NCI-H1436 (cell line): ENCODE measurements at places on chromosomes 11 and 22.

GRCh38 chr11:38476808-38477575 lies 1879.0 kb upstream of the RAG2 start:
- no peak for DNase-seq

DNA sequence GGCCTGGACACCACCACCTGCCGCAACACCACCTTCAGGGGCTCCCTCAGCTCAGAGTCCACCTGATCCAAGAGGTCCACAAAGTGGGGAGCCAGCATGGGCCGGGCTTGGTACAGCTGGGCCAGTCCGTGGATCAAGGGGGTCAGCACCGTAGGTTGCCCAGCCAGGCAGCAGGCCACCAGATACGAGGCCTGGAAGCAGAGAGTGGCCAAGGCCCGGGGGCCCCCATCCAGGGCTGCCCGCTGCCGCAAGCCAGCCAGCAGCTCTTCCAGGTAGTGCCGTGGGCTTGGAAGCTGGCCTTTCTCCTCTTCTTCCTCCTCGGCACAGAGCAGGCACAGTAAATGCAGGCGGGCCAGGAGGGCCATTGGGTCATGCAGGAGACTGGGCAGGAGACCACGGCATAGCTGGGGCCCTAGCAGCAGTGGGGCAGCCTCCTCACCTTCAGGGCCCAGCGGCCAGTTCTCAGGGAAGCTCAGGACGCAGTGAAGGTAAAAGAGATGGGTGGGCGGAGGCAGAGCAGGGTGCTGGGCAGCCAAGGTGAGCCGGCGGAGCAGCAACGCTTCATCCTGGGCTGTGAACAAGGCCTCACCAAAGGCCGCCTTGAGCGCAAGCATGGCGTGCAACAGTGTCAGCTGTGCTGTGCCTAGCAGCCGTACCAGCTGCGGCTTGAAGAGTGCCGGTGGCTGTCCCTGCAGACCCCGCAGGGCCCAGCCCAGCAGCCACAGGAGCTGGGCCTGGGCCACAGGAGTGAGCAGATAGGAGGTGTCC lies 1.7 kb downstream of the AP5B1 start:
- no peak for DNase-seq

DNA sequence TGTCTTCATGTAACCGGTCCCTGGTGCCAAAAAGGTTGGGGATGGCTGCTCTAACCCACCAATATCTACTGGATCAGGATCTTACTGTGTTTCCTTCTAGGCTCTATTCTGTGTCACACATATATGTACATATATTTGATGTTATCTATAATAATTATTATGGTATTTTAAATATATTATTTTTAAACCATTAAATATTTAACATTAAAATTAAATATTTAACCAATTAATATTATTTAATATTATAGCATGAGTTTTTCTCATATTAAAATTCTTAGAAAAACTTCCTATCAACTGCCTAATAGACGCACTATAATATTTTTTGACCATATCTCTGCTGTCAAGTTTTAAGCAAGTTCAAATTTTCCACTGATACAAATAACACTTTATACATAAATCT lies 196.9 kb upstream of the PLET1 start:
- DNase-seq, result no peak

DNA sequence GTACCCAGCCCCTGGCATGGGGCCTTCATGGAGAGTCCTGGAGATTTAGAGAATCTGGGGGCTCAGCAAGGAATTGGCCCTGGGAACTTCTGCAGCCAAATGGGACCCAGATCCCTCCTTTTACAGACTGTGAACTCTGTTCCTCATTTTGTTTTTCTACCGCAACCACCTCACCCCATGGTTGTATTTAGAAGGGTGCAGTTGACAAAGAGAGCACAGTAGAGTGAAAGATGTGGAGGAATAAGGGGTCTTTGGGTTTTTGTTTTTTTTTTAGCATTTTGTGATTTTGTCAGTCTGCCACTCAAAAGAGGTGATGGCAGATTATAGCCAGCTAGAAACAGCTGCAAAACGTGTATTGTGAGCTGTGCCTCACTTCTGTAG lies 1.9 kb downstream of the ZNF74 start:
- no peak for DNase-seq

- no peak for DNase-seq
Observed at GRCh38 chr11:65116370-65117205, 913 bp downstream of the ZNHIT2 start.

- no peak for DNase-seq
Observed at GRCh38 chr11:125416981-125417935, 78.8 kb downstream of the FEZ1 start.

DNA sequence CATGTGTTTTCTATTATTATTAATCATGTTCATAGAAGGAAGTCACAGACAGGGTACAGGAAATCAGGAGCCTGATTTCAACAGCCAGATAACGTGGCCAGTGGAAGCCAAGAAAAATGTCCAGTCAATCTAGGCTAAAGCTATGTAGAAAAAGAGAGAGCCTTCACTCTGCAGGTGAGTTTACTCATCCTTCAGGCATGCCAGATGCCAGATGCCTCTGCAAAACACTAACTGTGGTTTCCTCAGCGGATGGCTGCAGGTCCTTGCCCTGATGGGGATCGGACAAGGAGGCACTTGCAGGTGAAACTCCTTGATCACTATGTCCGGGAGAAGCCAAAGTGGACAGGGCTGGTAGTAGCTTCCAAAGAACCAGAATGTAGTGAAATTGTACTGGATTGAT lies 962.3 kb upstream of the RAG2 start:
- DNase-seq, result no peak

- DNase-seq, result no peak
Observed at GRCh38 chr11:121105063-121105480, 4.0 kb downstream of the TECTA start.

DNA sequence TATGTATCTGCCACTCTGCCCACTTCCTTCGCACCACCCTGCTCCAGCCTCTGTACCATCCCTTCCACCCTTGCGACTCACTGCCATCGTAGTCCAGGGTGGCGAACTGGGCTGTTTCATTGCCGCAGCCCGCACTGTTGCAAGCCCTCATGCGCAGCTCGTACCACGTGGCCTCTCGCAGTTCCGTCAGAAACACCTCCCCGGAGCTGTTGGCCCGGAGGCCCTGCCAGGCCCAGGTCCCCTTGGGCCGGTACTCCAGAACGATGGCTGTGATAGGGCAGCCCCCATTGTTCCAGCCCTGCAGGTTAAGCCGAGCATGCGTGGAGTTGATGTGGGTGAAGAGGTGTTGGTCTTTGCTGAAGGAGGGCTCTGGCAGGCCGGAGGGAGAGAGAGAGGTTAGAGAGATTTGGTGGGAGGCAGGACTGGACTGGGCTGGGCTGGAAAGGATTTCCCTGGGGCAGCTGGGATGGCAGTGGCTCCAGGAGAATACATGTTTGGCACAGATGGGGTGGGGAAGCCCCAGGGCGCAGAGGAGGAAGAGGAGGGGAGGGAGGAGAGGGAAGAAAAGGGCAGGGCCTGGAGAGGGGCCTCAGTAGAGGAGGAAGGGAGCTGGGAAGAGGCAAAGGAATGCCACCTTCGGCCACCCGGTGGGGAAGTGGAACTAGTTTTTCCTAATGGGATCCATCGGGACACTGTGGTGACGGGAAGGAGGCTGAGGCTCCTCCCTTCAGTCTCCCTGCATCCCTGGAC lies 109.6 kb downstream of the CEP164 start:
- DNase-seq, result no peak

GRCh38 chr22:49328118-49328475 lies 499.6 kb downstream of the BRD1 start:
- no peak for DNase-seq

DNA sequence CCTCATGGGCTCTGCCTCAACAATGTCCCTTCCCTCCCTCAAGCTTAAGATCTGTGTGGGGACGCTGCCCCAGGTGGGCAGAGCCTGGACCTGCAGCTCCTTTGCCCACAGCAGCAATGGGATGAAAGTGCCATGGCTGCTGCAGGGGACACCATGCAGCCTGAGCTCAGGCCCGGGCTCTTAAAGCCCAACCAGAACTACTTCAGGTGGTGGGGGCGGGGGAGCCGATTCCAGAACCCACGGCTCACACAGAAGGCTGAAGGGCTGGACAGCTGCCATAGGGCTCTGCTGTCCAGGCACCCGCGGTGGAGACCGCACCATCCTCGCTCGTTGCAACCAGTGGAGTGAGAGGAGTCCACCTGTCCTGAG lies 12.5 kb downstream of the CHID1 start:
- DNase-seq, result no peak

DNA sequence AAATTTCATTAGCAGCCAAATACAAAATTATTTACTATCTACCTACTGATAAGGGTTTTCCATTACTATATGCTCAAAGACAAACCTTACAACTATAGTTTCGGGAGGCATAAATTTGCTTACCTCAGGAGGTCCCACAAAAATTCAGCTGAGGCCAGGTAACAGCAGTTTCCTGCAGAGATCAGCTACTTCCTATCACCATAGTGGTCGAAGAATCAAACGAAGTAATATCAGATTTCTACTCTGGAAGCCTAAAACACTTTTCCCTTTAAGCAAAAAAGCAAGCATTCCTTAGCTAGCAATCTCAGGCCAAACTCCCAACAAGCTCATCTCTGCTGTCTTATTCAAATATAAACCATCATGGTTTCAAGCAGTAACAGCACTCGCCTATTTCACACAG lies 3.1 kb downstream of the NAP1L4 start:
- no peak for DNase-seq

DNA sequence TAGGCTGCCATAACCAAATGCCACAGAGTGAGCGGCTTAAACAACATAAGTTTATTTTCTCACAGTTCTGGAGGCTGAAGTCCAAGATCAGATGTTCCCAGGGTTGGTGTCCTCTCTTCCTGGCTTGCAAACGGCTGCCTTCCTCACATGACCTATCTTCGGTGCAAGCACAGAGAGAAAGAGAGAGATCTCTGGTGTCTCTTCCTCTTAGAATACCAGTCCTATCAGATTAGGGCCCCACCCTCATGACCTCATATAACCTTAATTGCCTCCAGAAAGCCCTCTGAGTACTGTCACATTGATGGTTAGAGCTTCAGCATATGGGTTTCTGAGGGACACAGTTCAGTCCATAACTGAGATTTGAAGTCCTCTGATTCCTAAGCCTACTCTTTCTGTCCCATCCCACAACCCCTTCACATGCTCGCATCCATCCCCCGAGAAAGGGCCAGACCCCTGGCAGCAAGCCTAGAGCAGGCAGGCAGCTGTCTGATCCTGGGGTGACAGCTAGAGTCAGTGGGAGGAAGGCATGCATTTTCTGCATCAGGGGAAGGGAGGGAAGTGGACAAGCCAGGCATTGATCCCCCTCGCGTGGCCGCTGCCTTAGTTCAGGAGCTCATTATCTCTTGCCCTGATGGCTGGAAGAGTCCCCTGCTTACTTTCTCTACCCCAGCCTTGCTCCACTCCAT lies 114.1 kb downstream of the FAR1 start:
- DNase-seq, result no peak

- no peak for DNase-seq
Observed at GRCh38 chr11:22432291-22433093, 94.3 kb downstream of the SLC17A6 start.

DNA sequence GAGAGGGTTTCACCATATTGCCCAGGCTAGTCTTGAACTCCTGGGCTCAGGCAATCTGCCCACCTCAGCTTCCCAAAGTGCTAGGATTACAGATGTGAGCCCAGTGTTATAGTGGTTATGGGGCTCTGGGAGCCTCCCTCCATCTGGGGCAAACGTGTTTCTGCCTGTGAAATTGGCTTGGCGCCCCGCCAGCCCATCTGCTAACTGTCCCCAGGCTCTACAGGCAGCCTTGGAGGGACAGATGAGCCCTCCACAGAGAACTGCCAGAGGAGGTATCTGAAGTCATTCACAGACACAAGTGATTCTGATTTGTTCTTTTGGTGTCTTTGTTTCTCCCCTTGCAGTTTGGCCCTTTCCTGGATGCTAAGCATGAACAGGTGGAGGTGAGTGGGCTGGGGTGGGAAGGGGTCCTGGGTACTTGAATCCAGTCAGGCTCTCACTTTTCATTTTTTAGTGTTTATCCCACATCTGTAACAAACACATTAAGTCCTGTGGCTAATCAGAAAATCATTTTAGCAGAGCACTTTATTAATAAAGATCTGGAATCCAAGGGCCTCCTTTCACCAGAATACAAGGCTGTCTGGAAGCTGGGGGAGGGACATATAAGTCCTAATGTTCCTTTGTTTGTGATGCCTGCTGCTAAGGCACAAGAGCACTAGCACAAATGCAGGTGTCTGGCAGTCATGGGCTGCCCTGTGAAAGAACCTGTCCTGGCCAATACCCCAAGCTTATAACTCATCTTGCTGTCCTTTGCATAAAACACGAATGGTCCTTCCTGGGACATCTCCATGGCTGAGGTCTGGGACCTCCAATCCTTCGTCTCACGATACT lies 25.7 kb upstream of the CDC42EP2 start:
- no peak for DNase-seq

DNA sequence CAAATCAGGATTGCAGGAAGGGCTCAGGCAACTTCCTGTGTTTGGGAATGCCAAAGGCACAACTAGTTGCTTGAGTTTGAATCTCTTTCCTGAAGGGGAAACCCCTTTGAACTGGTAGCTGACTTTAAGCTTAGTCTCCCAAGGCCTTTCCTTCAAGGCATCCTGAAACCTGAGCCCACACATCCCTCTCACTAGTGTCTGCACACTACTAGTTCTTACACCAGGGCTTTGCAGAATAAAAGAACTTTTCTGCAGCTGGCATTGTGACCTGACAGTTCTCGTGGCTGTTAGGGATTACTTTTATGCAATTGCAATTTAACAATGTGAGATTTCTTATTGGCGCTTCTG lies 95.4 kb downstream of the EXT2 start:
- DNase-seq, result no peak

DNA sequence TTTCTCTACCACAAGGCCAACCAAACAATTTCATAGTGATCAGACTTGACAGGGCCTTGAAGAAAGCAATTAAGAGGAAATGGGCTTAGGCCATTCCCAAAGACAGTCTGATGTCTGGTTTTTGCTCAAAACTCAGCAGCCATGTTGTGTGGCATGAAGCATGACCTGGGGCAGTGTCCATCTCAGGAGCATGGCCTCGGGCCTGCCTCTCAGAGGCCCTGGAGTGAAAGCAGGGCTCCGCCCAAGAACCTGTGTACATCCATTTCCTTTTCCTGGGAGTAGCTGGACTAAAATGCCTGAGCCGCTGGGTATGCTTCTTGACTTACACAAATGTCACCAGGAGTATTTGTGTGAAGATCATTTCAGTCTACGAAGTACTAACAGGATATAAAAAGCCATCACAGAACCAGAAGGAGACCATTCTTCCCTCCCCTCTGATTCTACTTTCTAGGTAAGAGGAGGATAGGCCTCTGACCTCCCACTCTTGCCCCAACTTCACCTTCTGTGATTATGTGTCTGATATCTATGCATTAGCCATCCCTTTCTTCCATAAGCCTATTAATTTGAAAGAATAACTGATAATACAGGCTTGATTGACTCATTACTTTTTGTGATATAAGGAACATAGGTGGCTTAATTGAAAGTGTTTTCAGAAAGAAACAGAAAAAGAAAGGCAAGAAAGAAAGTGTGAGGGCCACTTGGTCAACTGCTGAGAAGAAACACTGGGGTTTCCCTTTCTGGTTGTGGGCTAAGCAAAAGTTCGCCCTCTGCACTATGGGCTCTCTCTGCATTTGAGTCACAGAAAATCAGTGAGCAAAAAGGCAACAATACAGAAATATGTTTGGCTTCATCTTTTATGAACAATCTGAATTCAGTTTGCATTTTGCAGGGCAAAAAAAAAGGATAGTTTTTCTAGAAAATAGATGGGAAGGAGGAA lies 188.6 kb upstream of the MTMR2 start:
- DNase-seq, result no peak
